ENCODE measurements at places on chromosomes 13 and 19. TPM values are rescaled to one million over a fixed set of nuclear protein-coding genes. Genes with fewer than 3 reads are reported as not detected.

MYO1F gene
- total RNA-seq: 0.33 TPM

EXOC3L2 gene
- total RNA-seq: 0.08 TPM

ZNF132 gene
- total RNA-seq: not detected

PCDH9 gene
- 4.2 TPM for total RNA-seq

CPAMD8 gene
- total RNA-seq: 2.0 TPM

SLC25A41 gene
- total RNA-seq: 0.21 TPM

ZNF83 gene
- 31.9 TPM for total RNA-seq

ZNF329 gene
- 12.2 TPM for total RNA-seq

PTBP1 gene
- 515 TPM for total RNA-seq

Data from Panc1 (cell line).